Activated T-cell treated with anti-CD3 and anti-CD28 coated beads, Interleukin-2, amount 50 U/mL, for 1 hour (primary cell): ENCODE measurements at places on chromosomes 13 and 19.

DNA sequence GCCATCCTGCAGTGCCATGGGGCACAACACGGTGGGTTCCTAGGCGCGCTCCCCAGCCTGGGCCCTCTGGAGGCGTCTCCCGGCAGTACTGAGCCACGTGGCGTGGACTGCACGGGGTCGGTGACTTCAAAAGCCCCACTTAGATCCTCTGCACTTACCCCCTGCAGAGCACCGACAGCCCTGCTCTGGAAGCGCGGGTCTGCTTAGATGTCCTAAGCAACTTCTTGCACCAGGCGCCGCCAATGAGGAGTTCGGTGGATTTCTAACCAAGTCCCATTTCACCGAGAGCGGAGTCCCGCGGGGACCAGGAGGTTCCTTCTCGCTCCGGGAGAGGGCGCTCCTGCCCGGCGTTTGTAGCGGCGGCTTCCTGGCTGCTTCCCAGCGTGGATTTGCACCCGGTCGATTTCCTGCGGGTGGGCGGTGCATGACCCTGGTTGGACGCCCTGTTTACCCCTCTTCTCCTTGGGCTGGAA lies 25.2 kb upstream of the ZNF845 start:
- DNase-seq = no peak

DNA sequence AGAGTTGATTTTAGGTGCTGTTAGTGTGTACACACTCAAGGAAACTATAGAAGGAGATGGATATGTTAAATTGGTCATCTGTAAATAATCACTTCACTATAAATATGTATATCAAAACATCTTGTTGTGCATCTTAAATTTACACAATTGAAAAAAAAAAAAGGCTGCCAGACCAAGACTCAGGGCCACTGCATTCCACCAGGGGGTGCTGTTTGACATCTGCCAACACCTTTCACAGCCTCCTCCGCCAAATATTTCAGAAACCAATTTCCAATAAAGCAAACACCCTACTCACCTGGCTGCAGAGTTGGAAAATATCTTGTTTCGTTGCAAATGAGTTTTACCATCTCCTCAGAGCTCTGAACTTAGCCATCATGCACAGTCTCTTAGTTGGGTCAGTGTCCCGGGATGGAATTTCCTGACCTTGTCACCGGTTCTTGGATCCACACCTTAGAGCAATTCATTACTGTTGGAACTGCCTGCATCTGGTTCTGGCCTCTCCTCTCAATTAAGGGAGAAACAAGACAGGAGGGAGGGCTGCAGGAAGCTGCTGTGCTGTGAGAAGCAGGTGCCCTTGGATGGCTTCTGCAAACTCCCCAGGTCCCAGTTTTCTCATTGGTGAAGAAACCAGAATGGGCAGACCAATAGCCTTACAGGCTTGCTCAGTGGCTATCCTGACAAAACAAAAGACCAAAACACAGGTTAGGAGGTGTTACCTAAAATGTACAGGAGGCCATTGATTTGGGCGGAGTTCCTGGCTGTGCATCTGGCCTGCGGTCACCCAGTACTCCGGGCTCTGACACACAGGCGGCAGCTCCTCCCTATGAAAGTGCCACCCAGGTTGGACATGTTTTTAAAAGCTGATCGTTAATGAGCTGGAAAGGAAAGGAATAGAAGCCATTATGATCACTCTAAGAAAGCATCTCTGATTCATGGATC lies 746.6 kb downstream of the UQCRFS1 start:
- DNase-seq = peak; percentile 50

DNA sequence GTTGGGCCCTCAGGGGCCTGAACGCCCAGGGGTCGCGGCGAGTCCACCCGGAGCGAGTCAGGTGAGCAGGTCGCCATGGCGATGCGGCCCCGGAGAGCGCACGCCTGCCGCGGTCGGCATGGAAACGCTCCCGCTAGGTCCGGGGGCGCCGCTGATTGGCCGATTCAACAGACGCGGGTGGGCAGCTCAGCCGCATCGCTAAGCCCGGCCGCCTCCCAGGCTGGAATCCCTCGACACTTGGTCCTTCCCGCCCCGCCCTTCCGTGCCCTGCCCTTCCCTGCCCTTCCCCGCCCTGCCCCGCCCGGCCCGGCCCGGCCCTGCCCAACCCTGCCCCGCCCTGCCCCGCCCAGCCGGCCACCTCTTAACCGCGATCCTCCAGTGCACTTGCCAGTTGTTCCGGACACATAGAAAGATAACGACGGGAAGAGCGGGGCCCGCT lies at the start of gene CCNA1:
Gene CCNA1, plus strand, starts transcription at position 390 of the 439 bp plus-strand sequence. CDS start 562 bp downstream, outside the sequence.
- DNase-seq = no peak

GRCh38 chr13:45873491-45874325 lies 22.2 kb upstream of the SIAH3 start:
- no peak for DNase-seq

GRCh38 chr13:87941226-87941625 lies 270.1 kb downstream of the SLITRK5 start:
- DNase-seq = no peak

DNA sequence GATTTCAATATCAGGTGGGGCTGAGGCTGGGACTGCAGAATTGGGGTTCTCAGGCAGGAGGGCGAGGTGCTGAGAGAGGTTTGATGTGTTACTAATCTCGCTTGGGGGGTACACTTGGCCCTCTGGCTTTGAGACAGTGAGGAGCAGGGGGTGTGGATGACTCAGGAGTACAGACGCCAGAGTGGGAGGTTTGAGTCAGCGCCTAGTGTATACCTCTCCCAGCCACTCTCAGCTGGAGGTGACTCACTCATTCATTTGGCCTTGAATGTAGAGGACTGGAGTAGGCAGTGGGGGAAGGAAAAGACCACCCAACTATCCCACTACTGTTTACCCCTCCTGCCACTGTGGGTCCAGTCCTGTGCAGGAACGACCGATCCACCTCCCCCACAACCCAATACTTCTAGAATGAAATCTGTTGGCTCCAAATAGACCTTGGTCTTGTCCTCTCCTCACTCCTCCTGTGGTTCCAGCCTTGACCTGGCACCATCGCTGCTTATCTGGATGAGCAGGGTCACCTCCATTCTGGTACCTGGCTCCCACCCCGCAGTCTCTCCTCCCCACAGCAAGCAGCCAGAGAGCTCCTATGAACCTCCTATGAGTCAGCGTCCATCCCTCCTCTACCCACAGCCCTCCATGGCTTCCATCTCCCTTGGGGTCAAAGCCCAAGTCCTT lies 20.1 kb upstream of the ZNRF4 start:
- no peak for DNase-seq

GRCh38 chr13:79227418-79227817 lies 178.6 kb downstream of the RBM26 start:
- DNase-seq = no peak

- DNase-seq = no peak
Measured at GRCh38 chr19:5966215-5966614, 11.7 kb downstream of the RANBP3 start.

- no peak for DNase-seq
Measured at GRCh38 chr19:18013210-18014111, 5.5 kb downstream of the ARRDC2 start.

DNA sequence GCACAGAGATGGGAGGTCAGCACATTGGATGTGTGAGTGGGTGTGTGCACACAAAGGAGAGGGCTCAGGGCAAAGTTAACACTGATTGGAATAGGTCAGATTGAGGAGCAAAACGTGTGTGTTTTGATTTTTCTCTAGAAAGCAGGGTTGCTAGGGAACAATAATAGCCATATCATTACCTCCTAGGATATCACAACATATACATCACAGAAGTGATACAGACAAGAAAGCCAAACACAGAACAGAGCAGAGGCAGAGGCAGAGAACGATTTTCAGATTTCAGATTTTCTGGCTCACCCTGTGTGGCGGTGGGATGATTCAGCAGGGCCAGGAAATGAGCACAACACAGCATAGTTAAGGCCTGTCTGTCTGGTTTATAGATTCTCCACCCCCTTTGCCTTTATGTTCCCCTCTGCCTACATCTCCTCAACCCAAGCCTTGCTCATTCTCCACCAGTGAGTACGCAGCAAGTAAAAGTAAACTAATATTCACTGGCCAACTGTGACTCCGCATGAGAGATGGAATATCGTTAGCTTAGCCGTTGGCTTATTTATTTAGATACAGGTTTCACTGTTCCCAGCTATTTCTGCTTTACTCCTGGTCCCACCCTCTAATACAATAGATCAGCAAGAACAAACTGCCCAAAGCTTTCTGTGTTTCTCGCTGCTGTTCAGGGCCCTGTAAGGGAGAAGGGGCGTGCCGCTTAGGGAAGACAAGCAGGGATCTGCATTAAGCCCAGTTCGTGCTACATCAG lies 182.7 kb upstream of the TSC22D1 start:
- no peak for DNase-seq

- DNase-seq = no peak
Measured at GRCh38 chr19:41861846-41862245, 1.8 kb downstream of the RPS19 start.

DNA sequence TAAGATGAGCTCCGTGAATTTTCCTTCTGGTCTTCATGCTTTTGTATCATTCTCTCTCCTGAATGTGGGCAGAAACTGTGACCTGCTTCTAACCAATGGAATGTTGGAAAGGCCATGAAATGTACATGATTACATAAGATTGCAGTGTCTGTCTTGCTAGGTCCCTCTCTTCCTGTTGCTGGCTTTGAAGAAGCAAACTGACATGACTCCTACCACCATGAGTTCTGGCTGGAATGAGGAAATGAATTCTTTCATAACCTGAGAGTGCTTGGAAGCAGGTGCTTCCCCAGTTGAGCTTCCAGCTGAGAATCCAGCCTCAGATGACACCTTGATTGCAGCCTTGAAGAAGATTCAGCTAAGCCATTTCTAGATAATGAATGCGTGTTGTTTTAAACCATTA lies 275.0 kb upstream of the MIR17HG start:
- DNase-seq = no peak

- no peak for DNase-seq
Measured at GRCh38 chr13:97058391-97058790, 64.1 kb upstream of the OXGR1 start.

- no peak for DNase-seq
Measured at GRCh38 chr13:47474839-47475238, 526.2 kb downstream of the SUCLA2 start.

DNA sequence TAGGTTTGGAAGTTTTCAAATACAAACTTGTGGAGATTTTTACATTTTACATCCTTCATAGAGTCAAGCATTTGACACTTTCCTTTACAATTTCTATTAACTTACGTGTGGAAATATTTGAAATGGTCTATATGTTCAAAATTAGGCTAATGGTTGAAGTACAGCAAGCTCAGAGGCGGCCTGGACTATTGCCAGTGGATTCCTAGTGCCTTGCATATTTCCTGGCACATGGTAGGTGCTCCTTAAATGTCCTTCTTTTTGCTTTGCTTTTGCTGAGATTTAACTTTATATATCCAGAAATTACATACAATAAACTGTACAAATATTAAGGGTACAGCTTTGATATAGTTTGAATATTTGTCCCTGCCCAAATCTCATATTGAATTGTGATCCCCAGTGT lies 93.9 kb downstream of the UBL3 start:
- no peak for DNase-seq

GRCh38 chr19:20171285-20171684 lies 4.3 kb downstream of the ZNF486 start:
- no peak for DNase-seq

DNA sequence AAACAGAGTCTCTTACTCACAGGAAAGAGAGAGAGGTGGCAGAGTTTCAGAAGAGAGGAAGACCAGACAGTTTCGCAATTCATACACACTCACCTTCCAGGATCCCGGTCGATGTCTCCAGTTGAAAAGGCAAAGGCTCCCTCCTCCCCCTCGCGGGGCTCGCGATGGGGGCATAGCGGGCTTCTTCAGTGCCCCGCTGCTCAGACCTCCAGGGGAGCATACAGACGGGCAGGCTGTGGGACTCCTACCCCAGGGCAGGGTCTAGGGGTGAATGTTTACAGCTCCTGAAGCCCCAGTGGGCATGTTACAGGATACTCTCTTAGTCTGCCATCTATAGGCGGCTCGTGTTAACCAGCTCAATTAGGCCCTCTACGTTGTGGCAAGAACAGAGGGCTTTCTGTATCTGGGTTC lies 139.2 kb downstream of the SLITRK5 start:
- no peak for DNase-seq

DNA sequence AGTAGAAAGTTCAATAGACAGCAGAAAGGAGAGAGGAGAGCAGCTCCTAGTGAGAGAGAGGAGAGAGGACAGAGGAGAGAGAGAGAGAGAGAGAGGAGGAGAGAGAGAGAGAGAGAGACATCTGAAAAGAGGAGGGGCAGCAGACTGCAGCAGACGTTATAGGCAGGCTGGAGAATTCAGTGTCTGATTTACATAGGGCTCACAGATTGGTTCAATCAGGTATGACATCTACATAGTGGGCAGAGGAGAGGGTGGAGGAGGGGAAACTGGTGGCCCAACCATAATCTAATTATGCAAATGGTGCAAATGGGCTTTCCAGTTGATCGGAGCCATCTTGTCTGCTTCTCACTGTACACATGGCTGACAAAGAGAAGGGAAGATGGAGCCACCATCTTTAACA lies 221.3 kb upstream of the TRPC4 start:
- no peak for DNase-seq

GRCh38 chr19:2239771-2240770 lies 3.4 kb downstream of the SF3A2 start:
- peak; percentile 43 for DNase-seq

GRCh38 chr13:60165391-60166099 lies 1.8 kb upstream of the DIAPH3 start:
- DNase-seq = no peak

DNA sequence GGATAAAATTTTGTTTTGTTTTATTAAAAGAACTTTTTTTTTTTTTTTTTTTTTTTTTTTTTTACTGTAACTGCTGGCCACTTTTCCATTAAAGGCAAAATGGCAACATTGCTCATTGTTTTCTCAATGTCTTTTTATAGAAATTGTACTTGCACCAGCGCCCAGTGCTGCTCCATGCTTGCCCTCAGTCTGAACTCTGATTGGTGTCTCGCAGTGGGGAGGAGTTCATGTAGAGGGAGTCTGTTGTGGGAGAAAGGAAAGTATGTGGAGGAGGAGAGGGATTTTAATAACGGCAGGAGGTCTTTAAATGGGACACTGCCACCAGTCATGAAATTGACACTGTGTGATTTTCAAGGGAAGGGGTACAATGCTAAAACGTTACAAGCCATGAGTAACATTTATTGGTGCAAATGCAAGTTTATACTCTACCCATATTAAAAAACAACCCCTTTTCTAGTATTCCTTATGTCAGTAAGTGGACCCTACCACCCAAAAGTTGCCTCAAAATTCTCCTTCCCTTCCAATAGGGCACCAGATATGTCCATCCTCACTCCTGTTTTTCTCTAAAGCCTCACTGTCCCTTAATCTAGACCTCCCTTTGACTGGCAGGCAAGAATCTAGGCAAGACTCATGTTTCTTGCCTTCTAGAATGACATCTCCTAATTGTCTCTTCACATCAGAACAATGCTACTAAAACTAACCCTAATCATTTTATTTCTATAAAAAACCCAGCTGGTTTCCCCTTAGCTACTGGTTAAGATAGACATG lies 3.2 kb downstream of the RASL11A start:
- no peak for DNase-seq

DNA sequence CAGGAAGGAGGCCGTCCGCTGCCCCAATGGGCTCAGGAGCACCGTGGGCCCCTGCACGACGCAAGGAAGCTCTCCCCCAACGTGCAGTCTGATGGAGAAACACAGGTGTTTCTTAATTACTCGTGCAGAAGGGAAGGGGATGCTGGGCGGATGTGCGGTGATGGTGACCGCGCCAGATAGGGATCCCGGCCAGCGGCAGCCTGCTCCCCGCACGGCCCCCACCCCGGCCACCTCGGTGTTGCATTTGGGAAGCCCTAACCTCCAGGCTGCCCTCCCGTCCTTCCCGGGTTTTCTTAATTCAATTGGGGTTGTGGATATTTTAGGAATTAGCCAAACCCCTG lies 254.4 kb downstream of the ZNF536 start:
- DNase-seq = no peak
